ENCODE measurements at places on chromosomes 7 and 10.

DNA sequence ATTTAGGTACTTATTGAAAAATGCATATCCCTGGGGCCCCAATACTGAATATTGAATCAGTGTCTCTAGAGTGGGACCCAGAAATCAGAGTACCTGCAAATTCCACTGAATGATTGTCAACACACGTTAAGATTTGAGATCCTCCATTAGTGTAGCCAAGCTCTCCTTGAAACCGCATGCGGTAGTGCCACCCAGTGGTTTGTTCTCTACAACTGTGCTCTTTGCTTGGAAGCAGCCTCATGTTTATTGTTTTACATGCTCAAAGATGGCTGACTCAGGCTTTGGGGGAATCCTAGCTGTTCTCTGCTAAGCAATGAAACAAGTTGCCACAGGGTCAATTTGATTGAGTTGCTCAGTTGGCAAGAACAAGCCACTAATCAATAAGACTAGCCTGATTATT lies 340.2 kb upstream of the CELF2 start:
- peak; percentile 51 for DNase-seq

- no peak for DNase-seq
Observed at GRCh38 chr7:131122394-131122793, 205.3 kb upstream of the MKLN1 start.

DNA sequence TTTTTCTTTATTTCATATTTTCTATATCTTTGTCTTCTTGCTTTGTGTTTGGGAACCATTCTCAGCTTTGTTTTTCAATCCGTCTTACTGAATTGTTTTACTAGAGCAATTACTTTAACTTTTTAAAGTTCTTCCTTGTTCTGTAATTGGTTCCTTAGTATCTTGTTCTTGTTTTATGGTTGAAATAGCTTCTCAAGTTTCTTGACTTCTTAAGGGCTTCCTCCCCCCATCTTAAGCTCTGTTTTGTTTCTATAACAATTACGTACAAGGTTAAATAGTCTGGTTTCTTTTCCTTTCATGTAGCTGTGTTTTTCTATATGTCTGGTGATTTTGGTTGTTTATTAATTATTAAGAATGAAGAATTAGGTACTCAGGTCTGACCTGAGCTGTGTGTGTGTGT lies 158.0 kb downstream of the SDHAF3 start:
- DNase-seq = no peak

DNA sequence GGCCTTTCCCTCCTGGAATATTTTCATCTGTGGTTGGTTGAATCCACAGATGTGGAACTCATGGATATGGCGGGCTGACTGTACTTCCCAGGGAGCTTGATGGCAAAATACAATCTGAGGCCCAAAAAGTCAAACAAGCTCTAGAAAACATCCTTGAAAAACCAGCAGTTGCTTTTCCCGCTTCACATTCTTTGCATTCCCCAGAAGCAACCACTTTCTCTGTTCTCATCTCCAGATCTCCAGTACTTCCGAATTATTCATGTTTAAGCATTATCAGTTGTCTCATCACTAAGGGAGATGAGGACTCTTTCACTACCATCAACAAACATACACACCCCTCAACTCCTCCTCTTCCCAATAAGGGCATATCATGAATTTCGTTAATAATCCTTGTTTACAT lies 55.3 kb downstream of the KIF5B start:
- peak; percentile 73 for DNase-seq

GRCh38 chr10:107889105-107889504 lies 724.6 kb upstream of the SORCS1 start:
- no peak for DNase-seq

DNA sequence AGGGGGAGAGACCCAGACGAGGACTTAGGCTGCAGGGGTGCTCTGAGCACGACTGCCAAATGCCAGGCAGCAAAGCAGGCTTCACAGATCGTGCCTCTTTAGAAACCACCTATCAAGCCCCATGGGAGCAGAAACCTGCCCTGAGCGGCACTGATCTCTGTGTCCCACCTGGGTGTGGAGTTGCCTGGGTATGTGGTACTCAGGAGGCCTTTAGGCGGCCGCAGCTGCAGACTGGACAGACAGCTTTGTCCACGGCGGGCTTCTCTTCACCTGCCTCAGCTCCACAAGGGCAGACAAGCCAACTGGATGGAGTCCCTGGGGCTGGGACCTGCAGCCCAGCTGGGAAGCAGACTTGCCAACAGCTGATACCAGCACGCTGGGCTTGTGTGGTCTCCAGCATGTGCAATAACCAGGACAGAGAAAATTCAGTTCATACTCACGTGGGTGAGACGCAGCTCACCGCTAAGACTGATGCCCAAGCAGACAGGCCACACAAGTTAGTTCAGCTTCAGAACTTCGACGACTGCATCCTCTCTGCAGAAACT lies 163.2 kb downstream of the EBF3 start:
- DNase-seq = no peak

DNA sequence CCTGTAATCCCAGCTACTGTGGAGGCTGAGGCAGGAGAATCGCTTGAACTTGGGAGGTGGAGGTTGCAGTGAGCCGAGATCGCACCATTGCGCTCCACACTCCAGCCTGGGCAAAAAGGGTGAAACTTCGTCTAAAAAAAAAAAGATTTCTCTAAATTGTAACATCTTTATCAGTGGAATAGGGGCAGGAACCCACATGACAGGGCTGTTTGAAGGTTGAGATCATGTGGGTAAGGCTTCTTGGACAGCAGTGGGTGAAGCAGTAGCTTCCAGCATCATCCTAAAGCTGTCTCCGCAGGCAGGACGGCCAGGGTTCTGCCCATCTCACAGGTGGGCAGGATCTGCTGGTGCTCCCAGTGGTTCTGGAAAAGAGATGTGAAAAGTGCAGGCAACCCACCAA lies 37.9 kb upstream of the SEPHS1 start:
- DNase-seq = no peak

DNA sequence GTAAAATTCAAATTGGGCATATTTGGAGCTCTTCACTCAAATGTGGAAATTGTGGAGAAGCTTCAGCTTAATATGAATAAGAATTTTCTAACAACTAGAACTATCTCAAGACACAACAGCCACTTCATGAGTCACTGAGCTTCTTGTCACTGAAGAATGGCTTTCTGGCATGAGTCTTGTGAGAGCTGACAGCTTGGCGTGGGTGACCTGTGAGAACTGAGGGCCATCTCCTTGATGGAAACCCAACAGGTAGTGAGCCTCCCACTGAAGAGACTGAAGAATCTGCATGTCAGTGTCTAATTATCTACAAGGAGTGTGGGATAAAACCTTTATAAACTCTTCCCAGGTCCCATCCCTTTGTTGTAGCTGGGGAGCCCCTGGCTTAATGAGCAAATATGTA lies 66.0 kb downstream of the CLEC2L start:
- peak; percentile 9 for DNase-seq

GRCh38 chr7:265192-265997 lies 24.6 kb upstream of the FOXL3 start:
- DNase-seq = no peak

GRCh38 chr7:127950233-127950935 lies 80.9 kb downstream of the LRRC4 start:
- DNase-seq = no peak

- DNase-seq = peak; percentile 87
Observed at GRCh38 chr10:92238586-92239098, 52.2 kb downstream of the CPEB3 start.

- no peak for DNase-seq
Observed at GRCh38 chr10:129530581-129530980, 63.5 kb downstream of the MGMT start.

GRCh38 chr7:55483046-55483445 lies 89.3 kb downstream of the VOPP1 start:
- no peak for DNase-seq

DNA sequence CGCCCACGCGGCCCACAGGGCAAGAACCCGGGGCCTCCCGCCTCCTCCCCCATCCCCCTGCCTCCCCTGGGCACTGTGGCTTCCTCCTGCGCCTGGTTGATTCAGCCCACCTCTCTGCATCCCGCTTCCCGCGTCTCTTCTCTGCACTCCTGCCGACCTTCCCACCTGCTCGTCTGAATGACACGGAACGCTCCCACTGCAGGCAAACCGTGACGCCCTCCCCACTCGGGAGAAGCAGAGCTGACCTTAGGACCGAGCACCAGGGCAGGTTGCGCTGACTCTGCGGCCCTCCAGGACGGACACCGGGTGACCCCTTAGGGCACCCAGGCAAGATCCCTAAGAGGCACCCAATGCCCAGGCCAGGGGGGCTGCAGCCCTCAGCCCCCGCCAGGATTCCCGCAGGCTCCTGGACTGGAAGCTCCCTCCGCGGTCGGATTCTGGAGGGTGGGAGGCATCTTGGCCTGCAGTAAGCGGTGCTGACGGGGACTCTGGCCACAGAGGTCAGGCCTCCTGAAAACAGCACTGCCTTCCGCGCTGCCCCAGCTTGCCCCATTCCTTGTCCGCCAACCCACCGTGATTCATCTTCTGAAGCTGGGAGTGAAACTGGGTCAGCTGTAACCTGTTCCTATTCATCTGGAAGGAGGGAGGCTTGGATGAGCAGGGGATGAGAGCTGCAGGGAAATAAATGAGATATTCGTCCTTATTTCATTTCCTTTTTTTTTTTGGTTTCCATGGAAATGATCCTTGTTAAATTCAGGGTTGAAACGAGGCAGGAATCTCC lies 990 bp downstream of the CALML3 start:
- peak; percentile 70 for DNase-seq

DNA sequence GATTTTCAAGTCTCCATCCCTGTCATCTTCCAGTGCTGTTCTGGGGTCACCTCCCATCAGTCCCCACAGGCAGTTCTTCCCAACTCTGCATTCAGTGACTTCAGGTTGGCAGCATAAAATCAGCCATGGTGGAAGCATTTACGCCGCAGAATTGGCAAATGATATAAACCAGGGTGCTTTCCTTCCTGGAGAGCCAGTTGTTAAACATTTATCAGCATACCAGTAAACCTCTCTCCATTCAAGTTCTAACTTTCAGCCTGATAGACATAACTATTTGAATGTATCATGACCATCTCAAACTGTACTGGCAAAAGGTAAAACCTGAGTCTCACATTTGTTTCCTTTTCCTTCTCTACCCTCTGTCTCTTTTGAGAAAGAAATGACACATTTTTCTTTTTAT lies 69.7 kb upstream of the ITPRID1 start:
- DNase-seq = peak; percentile 64

DNA sequence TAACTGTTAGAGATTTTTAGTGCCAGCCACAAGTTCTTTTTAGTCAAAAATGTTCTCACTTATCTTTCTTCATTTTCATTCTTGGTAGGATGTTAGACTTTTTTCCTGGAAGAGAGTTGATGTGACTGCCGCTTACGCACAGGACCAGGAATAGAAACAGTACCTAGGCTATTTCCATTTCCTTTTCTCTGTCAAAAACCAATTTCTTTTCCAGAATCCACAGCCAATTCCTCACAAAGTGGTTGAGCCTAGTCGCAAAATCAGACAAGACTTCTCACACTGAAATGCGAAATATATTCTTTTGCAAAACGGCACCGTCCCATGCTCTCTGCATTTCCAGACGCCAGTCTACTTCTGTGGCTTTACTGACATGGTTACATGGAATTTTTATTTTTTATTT lies 394.2 kb downstream of the GALNT17 start:
- DNase-seq = no peak

DNA sequence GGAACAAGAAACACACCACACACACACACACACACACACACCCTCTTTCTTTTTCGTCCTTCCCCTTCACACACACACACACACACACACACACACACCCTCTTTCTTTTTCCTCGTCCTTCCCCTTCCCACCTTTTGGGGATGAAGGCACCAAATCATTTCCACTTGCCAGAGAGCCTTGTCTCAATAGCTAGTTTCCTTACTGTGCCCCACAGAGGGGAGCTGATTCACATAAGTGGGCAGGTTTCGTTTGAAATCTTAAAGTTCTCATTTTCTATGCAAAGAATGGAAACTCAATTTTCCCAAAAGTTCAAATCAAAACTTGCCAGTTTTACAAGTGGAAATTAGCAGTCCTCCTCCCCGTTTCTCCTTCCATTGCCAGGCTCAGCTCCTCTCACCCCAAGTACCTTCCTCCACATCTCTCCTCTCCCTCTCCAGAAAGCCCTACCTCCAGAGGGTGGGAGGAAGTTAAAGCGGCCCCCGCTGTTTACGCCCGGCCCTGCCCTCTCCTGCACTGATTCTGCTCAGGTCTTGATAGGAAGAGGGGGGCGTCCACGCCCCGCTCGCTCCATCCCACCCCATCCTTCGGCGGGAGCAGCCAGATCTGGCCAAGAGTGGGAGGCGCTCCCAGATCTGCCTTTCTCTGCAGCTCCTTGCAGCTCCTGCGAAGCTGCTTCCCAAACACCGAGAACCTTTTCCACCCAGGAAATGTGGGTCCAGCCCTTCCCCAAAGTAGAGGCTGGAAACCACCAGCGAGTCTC lies 1.3 kb downstream of the CTTNBP2 start:
- DNase-seq = no peak

GRCh38 chr7:15607529-15608210 lies 45.9 kb upstream of the AGMO start:
- no peak for DNase-seq

DNA sequence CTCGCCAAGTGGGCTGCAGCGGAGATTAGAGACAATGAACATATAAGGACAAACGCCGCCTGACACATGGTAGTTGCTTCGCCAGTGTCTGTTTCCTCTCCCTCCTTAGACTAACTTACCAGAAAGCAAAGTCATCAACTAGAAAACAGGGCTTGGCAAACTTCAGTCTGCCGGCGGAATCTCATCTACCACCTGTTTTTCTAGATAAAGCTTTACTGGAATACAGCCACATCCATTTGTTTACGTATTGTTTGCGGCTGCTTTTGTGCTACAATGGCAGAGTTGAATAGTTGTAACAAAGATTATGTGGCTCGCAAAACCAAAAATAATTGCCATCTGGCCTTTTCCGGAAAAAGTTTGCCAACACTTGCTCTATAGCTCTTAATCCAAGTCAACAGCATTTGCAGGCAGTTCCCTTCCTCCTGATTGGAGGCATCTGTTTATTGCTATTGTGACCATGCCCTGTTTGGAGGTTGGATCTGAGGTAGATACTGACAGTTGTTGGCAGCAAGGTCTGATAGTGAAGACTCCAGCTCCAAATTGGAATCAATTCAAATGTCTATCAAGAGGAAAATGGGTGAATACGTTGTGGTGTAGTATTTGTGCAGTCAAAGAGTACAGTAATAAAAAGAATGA lies 260.6 kb downstream of the POU6F2 start:
- DNase-seq = no peak

DNA sequence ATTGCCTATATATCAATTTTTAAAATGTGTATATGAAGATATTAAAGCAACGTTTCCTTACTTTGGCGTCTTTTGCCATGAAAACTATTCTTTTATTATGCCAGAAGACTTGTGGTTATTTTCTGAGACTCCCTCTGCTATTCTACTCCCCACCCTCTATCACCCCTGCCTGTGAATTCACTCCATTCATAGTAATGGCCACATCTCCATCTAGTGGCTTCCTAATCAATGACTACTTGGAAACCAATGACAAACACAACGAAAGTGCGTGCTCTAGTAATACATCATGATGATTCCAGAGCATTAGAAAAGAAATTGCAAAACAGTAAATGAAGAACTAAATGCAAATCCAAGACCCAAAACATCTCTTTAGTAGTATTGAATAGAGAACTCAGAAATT lies 186.7 kb upstream of the HGF start:
- peak; percentile 9 for DNase-seq

GRCh38 chr10:17735166-17735941 lies 16.6 kb upstream of the TMEM236 start:
- no peak for DNase-seq
